ENCODE measurements at places on chromosomes 12 and 14. TPM values are rescaled to one million over a fixed set of nuclear protein-coding genes. Genes with fewer than 3 reads are reported as not detected.

The NINJ2 gene
- 15.8 TPM for polyA plus RNA-seq

The SLC5A8 gene
- polyA plus RNA-seq, result not detected

The MSI1 gene
- not detected for polyA plus RNA-seq

The PRDM4 gene
- polyA plus RNA-seq, result 65.1 TPM

The ATL1 gene
- 4.1 TPM for polyA plus RNA-seq

The UBR7 gene
- 39.2 TPM for polyA plus RNA-seq

The KRT5 gene
- not detected for polyA plus RNA-seq

The SSPN gene
- 149 TPM for polyA plus RNA-seq

The CLEC4E gene
- polyA plus RNA-seq, result not detected

The GPRC5D gene
- 1.4 TPM for polyA plus RNA-seq

The INHBE gene
- polyA plus RNA-seq, result not detected

The TMCC3 gene
- polyA plus RNA-seq, result 15.2 TPM

The TMEM119 gene
- polyA plus RNA-seq, result 0.33 TPM

The SIX4 gene
- not detected for polyA plus RNA-seq

The BMAL2 gene
- 2.1 TPM for polyA plus RNA-seq

The TMEM179 gene
- polyA plus RNA-seq, result not detected

The ASB2 gene
- 3.8 TPM for polyA plus RNA-seq

The PIGH gene
- polyA plus RNA-seq, result 46.6 TPM

The HOXC13 gene
- polyA plus RNA-seq, result not detected

The RNU6-8 gene
- polyA plus RNA-seq, result not detected

The KRT75 gene
- polyA plus RNA-seq, result not detected

The GARIN6 gene
- polyA plus RNA-seq, result not detected

Data from IgD-negative memory B cell (primary cell).